Left ventricle myocardium inferior (tissue), 1 donor: ENCODE measurements at places on chromosomes 6 and 20. TPM values are rescaled to one million over a fixed set of nuclear protein-coding genes. Genes with fewer than 3 reads are reported as not detected.

GRCh38 chr6:77470983-77471382 is 7.7 kb upstream of the HTR1B start:
- H3K36me3 ChIP-seq: no peaks in the 10 kb centered on the region
- H3K27me3 ChIP-seq: peaks cover 26% of the 10 kb centered on the region
- no peak overlapping the region for H3K4me3 ChIP-seq
- H3K27ac ChIP-seq: no peak overlapping the region
- no peak for DNase-seq

DNA sequence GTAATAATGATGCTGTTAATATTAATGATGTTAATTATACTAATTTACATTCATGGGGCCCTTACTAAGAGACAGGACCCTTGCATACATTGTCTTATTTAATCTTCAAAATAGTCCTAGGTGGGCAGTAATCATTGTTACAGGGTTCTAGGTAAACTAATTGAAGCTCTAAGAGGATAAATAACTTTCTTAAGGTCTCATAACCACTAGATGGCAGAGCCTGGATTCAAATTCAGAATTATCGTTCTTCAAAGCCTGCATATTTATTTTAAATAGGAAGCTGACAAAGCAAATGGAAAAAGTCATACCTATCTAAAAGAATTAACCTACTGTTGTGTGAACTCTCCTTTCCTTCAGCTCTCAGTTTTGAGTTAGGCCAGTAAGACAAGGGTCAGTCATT is 23.5 kb downstream of the PTCHD4 start:
- H3K27me3 ChIP-seq: no peaks in the 10 kb centered on the region
- H3K4me1 ChIP-seq: peaks cover 5% of the 10 kb centered on the region
- no peak for DNase-seq

DNA sequence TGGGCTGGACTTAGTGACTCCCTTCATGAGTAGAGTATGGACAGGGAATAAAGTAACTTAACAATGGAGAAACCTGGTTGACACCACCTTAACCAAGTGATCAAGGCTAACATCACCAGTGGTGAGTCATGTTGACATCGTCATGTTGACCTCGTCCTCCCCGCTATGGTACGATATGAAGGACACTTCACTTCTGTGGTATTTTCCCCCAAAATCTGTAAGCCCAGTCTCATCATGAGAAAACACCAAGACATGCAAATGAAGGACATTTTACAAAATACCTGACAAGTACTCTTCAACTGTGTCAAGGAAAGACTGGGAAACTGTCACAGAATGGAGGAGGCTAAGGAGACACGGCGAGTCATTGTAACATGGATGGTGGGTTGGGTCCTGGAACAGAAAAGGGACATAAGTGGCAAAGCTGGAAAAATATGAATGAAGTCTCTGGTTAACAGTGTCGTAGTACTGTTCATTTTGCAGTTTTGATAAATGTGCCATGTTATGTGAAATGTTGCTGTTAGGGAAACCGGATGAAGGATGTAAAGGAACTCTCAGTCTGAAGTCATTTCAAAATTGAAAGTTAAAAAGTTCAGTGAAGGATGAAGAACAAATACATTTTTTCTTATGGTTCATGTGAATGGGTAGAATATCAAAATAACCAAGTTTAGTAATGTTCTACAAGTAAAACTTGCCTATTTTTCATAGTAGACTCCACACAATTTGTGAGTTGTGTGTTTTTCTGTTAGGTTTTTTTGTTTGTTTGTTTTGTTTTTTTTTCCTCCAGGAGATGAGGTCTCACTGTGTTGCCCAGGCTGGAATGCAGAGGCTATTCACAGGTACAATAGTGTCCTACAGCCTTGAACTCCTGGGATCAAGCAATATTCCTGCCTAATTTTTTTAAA is 247.5 kb downstream of the TMEM242 start:
- no peak overlapping the region for H3K4me3 ChIP-seq
- peak overlapping the region; percentile 37 for H3K27ac ChIP-seq
- H3K4me1 ChIP-seq: peaks cover 75% of the 10 kb centered on the region
- no peak for DNase-seq

- no peaks in the 10 kb centered on the region for H3K27me3 ChIP-seq
- no peak overlapping the region for H3K4me3 ChIP-seq
- no peak overlapping the region for H3K27ac ChIP-seq
- no peaks in the 10 kb centered on the region for H3K36me3 ChIP-seq
- DNase-seq: no peak
Measured at GRCh38 chr6:154572556-154572955, 62.1 kb upstream of the CNKSR3 start.

- no peaks in the 10 kb centered on the region for H3K36me3 ChIP-seq
- DNase-seq: peak; percentile 19
- no peak overlapping the region for H3K27ac ChIP-seq
- no peak overlapping the region for H3K4me3 ChIP-seq
- peaks cover 14% of the 10 kb centered on the region for H3K4me1 ChIP-seq
- peaks cover 12% of the 10 kb centered on the region for H3K27me3 ChIP-seq
Measured at GRCh38 chr6:168107191-168107983, 28.4 kb upstream of the FRMD1 start.

- no peak overlapping the region for H3K4me3 ChIP-seq
- no peak for DNase-seq
- H3K27me3 ChIP-seq: peaks cover 16% of the 10 kb centered on the region
- no peaks in the 10 kb centered on the region for H3K36me3 ChIP-seq
- no peak overlapping the region for H3K27ac ChIP-seq
Measured at GRCh38 chr6:169811072-169811471, 59.6 kb downstream of the ERMARD start.

DNA sequence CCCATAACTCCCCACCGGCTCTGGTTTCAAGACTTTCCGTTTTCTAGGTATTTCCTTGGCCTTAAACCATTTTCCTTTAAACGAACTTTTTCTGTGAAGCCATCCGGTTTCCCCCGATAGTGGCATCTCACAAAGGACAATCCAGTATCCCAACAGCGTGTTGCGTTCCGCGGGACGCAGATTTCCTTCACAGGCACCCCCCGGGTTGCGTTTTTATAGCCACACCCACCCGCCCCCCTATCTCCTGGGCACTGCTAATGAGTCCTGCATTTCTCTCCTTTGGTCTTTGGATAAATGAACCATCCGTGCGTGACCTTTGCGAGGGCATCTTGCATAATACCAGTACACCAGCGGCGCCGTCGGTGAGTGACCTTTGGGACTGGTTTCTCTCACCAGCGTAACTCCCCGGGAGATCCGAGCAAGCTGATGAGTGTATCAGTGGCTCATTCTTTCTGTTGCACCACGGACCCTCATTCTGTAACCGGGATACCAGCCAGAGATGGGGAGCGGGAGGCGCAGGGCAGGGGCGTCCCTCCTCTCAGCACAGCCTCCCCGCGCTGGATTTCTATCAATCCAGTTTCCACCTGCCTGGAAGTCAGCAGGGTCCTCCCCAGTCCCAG is 586 bp upstream of the NQO2 start:
- peak overlapping the region; percentile 93 for H3K27ac ChIP-seq
- peak overlapping the region; percentile 82 for H3K4me3 ChIP-seq
- peaks cover 2% of the 10 kb centered on the region for H3K36me3 ChIP-seq

GRCh38 chr6:167046861-167047495 is 47.8 kb downstream of the CEP43 start:
- no peaks in the 10 kb centered on the region for H3K27me3 ChIP-seq
- no peaks in the 10 kb centered on the region for H3K4me1 ChIP-seq
- no peak overlapping the region for H3K4me3 ChIP-seq
- H3K27ac ChIP-seq: no peak overlapping the region

GRCh38 chr20:41960166-41960565 is 342.0 kb upstream of the CHD6 start:
- no peaks in the 10 kb centered on the region for H3K4me1 ChIP-seq
- no peak for DNase-seq
- H3K36me3 ChIP-seq: no peaks in the 10 kb centered on the region
- H3K4me3 ChIP-seq: no peak overlapping the region
- H3K27ac ChIP-seq: no peak overlapping the region

DNA sequence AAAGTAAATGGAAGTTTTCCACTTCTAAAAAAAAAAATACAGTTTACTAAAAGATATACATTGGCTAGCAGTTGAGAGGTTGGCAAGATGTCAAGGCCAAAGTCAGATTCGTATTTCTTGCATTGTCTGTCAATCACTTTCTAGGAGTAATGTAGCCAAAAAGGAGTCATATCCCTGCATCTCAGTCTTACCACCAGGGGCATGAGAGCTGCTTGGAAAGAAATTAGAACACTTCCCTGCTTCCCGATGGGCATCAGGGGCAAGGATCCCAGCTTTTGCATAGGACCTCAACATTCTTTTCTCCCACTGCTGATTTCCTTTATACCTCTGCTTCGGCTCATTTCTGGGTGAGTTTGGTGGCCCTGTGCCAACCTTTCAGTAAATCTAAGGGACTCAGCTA is 581.0 kb upstream of the MAP3K7 start:
- H3K4me3 ChIP-seq: no peak overlapping the region
- no peaks in the 10 kb centered on the region for H3K4me1 ChIP-seq
- no peaks in the 10 kb centered on the region for H3K27me3 ChIP-seq

DNA sequence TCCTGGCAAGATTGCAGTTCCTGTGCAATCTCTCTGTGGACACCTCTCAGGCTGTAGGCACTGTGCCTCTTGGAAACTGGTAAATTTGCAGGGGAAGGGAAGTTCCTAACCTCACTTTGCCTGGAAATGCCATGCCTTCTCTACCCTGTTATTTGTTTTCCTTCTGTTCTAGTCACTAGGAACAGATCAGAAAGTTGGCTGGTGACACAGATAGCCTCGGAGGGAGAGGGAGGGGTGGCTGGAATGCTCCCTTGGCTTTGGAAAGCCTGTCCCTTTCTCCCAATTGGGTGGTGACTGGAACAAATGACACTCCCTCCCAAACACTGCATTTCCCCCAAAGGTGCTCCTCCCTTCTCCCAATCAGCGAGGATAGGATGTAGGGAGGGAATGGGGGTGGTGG is 131.5 kb upstream of the F13A1 start:
- H3K36me3 ChIP-seq: no peaks in the 10 kb centered on the region
- no peak overlapping the region for H3K4me3 ChIP-seq
- DNase-seq: peak; percentile 26
- H3K4me1 ChIP-seq: peaks cover 30% of the 10 kb centered on the region
- H3K27me3 ChIP-seq: no peaks in the 10 kb centered on the region
- H3K27ac ChIP-seq: peak overlapping the region; percentile 29

DNA sequence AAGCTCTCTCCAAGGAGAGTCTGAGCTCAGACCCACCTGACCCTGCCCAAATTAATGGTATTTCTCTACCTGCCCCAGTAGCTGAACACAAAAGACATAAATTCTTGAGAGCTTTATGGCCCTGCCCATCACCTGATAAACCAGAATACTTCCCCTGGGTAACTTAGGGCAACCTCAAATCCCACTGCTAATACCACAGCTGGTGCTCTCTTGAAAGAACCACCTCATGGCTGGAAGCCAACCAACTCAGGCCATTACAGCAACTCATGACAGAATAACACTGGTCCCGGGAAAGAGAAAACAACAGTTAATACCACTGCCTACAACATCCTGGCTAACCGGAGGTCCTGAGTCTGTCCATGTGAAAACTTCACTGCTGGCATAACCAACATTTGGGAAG is 328.6 kb downstream of the NKAIN2 start:
- no peaks in the 10 kb centered on the region for H3K27me3 ChIP-seq
- H3K36me3 ChIP-seq: no peaks in the 10 kb centered on the region
- no peak overlapping the region for H3K27ac ChIP-seq
- H3K4me3 ChIP-seq: no peak overlapping the region
- H3K4me1 ChIP-seq: no peaks in the 10 kb centered on the region
- DNase-seq: no peak

- H3K27ac ChIP-seq: no peak overlapping the region
- peaks cover 58% of the 10 kb centered on the region for H3K27me3 ChIP-seq
- H3K36me3 ChIP-seq: no peaks in the 10 kb centered on the region
- H3K4me3 ChIP-seq: no peak overlapping the region
- no peak for DNase-seq
Measured at GRCh38 chr20:58102261-58102660, 126.2 kb downstream of the ANKRD60 start.

GRCh38 chr6:130537447-130537846 is 171.6 kb downstream of the TMEM200A start:
- DNase-seq: no peak
- H3K4me3 ChIP-seq: no peak overlapping the region
- no peaks in the 10 kb centered on the region for H3K27me3 ChIP-seq
- H3K4me1 ChIP-seq: no peaks in the 10 kb centered on the region
- H3K36me3 ChIP-seq: no peaks in the 10 kb centered on the region

DNA sequence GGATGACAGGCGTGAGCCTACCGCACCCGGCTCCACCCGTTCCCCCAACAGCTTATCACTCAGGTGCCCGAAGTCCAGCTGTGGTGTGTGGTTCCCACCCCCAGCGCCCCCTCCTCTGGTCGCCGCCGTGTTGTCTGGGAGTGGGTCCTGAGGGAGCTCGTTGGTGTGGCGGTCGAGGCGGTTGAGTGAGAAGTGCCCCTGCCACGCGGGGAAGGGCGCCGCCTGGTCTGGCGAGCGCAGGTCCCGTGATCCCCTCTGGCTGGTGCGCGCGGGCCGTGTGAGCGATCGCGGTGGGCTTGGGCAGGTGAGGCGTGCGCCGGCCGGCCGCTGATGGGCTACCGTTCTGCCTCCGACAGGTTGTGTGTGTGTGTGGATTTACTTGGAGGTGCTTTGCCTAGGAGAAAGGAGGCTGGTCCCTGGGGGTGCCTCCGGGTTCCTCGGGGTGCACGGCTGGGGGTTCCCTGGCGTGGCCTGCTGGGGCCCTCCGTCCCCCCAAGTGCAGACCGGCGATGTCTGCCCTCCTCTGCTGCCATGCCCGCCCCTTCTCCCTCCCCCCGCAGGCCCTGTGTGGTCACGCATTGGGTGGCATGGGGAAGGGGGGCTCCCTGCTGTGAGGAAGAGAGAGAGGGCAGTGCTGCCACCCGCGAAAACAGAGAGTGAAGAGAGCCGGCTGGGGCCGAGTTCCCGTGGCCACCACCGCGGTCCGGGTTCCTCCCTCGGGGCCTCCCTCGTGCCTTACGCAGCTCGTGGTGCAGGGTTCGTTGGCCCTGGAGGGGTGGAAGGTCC is 336.0 kb upstream of the DEFB115 start:
- H3K27me3 ChIP-seq: peaks cover 21% of the 10 kb centered on the region
- peaks cover 12% of the 10 kb centered on the region for H3K36me3 ChIP-seq
- H3K4me3 ChIP-seq: no peak overlapping the region
- H3K4me1 ChIP-seq: no peaks in the 10 kb centered on the region
- no peak for DNase-seq

GRCh38 chr6:51265426-51265825 is 446.8 kb downstream of the TFAP2B start:
- H3K4me1 ChIP-seq: no peaks in the 10 kb centered on the region
- no peak overlapping the region for H3K27ac ChIP-seq
- no peaks in the 10 kb centered on the region for H3K27me3 ChIP-seq
- no peak overlapping the region for H3K4me3 ChIP-seq

GRCh38 chr20:54131675-54132611 is 41.8 kb downstream of the CYP24A1 start:
- no peaks in the 10 kb centered on the region for H3K4me1 ChIP-seq
- no peak overlapping the region for H3K27ac ChIP-seq
- H3K27me3 ChIP-seq: peaks cover 23% of the 10 kb centered on the region
- H3K4me3 ChIP-seq: no peak overlapping the region
- no peaks in the 10 kb centered on the region for H3K36me3 ChIP-seq

- peak overlapping the region; percentile 70 for H3K27ac ChIP-seq
- no peaks in the 10 kb centered on the region for H3K36me3 ChIP-seq
- no peak overlapping the region for H3K4me3 ChIP-seq
- no peaks in the 10 kb centered on the region for H3K27me3 ChIP-seq
- H3K4me1 ChIP-seq: peaks cover 15% of the 10 kb centered on the region
Measured at GRCh38 chr6:157727629-157728182, 95.3 kb upstream of the SNX9 start.

Gene SLC22A16
- total RNA-seq: not detected

Gene BPIFB1
- total RNA-seq: not detected

Gene GINS1
- total RNA-seq: 0.41 TPM

Gene MYMX
- total RNA-seq: 0.36 TPM

Gene LAMA2
- total RNA-seq: 185 TPM

Gene ID4
- 3.0 TPM for total RNA-seq

Gene DLL1
- total RNA-seq: 11.7 TPM

Gene CDKN1A
- total RNA-seq: 67.2 TPM

Gene PGC
- not detected for total RNA-seq

Gene GUCA1A
- total RNA-seq: not detected

Gene MOG
- 14.7 TPM for total RNA-seq

Gene LTA
- total RNA-seq: not detected

Gene CYB5R4
- 14.5 TPM for total RNA-seq
